ENCODE measurements at places on chromosomes 1 and 21.

GRCh38 chr1:109895720-109896504, 14.7 kb upstream of the CSF1 start:
- no peak for DNase-seq

- DNase-seq: no peak
Observed at GRCh38 chr1:222656391-222657155, 38.7 kb downstream of the MIA3 start.

DNA sequence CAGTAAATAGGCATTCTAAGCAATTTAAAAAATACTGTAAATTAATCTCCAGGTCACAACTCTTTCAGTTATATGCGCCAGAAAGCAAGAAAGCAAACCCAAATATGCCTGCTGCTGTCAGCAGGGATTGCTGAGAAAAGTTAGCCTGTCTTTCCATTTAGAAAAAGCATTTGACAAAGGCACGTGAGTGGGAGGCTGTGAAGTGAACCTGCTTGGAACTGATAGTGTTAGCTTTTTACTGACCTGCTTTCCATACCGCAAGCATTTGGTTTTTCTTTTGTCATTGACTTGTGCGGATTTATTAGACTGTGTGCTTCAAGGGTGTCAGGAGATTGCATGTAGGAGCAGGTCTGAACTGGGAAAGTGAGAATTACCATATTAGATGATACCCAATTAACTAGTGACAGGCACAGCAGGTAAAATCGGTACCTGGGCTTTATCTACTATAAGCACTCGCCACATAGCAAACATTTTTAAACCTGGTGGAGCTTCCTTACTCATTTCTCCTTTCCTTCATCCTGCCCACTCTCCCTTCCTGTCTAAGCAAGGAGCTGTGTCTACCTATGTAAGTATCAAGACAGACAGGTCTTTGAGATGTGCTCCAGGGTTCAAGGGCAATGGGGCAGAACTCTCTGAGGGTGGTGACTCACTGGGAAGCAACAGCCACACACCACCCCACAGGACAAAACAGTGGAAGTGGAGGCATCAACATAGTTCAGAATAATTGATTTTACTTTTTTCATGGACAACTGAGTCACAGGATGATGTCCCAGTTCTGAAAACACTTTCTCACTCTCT, 323.9 kb downstream of the DISC1 start:
- no peak for DNase-seq

GRCh38 chr21:44706026-44706705, 5.2 kb downstream of the TSPEAR start:
- no peak for DNase-seq

DNA sequence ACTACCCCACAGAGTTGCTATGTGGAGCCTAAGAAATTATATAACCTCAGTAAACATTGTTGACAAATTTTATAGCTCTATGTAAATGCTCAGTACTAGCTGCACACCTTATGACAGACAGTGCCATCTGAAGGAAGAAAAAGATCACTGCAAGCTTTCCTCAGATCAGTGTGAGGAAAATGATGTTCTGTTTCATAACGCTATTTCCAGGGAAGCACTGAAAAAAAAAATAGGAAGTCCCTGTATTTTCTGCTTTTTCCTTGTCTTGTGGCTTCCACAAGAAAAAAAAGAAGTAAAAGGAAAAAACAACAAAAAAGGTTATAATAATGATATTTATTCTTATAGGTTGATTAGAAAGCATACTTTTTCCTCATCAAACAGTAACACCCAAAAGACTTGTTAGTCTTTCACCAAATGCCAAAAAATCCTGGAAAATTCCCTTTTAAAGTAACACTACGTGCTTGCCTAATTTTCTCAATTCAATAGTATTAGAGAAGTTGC, 23.2 kb downstream of the LYST start:
- DNase-seq: no peak

- DNase-seq: no peak
Observed at GRCh38 chr1:97304366-97304765, 582.8 kb downstream of the PTBP2 start.

DNA sequence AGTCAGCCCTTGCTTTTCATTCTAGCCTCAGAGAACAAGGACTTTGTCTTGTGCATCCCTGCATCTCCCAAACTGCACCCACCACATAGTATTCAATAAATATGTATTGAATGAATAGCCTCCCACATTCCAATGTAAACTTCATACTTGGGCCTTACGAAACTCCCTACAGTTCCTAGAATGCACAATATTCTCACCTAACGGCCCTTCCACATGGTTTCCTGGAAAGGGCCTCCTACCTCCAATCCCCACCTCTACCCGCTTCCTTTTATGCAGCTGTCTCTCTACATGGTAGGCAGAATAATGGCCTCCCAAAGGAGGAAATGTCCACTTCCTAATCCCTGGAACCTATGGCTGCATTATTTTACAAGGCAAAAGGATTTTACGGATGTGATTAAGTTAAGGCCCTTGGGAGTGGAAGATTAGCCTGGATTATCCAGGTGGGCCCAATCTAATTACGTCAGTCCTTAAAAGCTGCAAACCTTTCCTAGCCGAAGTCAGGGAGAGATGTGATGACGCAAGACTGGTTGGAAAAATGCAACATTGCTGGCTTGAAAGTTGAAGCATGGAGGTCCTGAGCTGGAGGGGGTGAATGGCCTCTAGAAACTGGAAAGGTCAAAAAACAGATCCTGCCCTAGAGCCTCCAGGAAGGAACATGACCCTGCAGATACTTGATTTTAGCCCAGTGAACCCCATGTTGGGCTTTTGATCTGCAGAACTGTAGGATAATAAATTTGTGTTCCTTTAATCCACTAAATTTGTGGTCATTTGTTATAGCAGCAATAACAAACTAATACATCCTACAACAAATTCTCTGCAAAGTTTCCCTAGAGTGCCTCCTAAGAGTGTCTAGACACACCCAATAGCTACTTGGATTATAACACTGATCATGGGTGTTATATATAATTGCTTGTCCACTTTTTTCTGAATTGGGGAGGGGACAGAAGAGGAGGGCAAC, 5.2 kb upstream of the PIK3C2B start:
- DNase-seq: no peak

GRCh38 chr1:167455786-167456446, 62.4 kb downstream of the CD247 start:
- no peak for DNase-seq

DNA sequence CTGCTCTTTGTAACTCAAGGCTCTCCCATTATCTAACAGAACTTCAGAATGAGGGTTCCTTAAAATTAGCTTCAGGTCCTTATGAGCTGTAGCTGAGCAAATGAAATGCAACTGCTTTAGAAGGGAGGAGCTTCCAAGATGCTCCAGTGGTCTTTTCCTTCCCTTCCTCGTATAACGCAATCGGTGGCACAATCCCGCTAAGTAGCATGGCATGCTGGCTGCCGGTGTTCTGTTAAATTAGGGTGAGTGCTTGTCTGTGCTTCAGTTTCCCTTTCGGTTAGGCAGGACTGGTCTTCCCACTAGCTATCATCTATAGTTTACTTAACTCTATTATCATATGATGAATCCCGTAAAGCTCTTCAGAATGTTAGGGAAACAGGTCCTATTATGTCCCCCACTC, 917 bp downstream of the KIAA0040 start:
- no peak for DNase-seq

GRCh38 chr21:33854604-33855003, 61.0 kb downstream of the ATP5PO start:
- no peak for DNase-seq

GRCh38 chr1:88892357-88892877, 1.1 kb upstream of the GTF2B start:
- DNase-seq: peak; percentile 51

DNA sequence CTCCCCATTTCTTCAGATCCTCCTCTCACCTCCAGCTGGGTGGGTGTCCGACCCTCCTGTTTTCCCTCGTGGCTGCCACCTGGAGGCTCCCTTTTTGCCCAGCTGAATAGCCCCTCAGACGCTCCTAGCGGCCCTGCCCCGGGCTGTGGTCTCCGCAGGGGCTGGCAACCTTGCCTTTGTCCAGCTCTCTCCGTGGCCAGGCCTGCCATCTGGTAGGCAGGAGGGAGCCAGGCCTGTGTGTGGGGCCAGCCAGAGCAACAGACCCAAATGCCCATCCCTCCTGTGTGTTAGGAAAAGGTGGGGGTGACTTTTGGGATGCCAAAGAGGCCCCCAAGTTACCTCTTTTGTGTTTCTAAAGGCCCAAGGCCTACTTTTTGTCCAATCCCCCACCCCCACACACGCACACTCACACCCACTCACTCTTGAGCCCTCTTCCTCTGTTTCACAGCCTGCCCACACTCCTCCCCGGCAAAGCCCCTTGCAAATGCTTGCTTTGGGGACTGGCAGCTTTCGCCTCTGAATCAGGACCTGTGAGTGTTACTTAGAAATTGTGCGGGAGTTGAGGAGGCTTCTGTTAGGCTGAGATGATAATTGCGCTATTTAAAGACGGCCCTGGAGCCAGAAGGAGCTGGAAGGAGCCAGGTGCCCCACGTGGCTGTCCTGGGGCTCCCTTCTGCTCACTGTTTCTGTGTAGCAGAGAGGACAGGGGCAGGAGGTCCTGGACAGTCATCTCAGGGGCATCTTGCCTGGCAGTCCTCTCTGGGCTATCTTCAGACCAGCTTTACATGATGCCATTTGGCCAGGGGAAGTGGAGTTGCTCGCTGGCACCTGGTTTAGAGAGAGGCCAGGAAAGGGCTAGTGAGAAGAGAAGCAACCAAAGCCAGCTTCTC, 9.1 kb downstream of the PPFIA4 start:
- DNase-seq: no peak

DNA sequence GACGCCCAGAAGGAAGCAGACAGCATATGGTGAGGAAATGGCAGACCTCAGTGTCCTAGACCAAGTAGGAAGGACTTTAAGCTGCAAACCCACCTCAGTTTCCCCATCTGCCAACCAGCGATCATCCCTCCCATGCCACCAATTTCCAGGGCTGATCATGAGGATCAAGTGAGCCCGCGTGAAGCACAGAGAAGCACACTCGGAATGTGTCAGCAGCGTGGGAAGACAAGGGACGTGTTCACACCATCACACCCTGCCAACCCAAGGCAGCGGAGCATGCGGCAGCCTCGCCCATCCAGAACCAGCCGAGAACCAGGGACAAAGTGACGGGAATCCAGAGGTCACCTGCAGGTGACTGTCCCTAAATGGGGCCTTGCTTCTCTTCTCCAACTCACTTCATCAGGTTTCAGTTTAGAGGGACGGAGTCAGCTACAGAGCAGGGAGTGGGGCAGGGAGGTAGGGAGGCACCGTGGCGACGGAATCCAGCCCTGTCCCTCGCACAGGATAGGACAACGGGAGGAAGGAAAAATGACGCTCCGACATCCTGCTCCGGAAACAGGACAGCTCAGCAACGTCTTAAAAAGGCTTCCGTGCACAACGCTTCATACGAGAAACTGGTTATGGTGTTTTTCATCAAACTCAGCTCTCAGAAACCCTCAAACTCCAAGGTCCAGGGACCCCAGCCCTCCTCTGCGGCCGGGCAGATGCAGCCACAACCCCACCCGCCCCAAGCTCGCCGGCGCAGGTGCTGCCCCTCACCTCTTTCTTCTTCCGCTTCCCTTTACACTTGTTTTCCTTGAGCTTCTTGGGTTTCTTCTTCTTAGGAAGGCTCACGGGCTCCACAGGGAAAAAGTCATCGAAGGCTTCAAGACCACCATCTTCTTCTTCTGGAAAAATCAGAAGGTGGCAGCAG, 12.5 kb downstream of the CHD5 start:
- DNase-seq: no peak

GRCh38 chr1:37808369-37809319, 636 bp upstream of the YRDC start:
- DNase-seq: no peak
